Omental fat pad (tissue), 4 donors: ENCODE measurements at places on chromosomes 11 and 22. TPM values are rescaled to one million over a fixed set of nuclear protein-coding genes. Genes with fewer than 3 reads are reported as not detected.
A peak's percentile ranks its signal among the peaks of the same experiment; 100 is the strongest.

Gene FOSL1
- total RNA-seq = 10.5 TPM

- DNase-seq = no peak
These were observed 575.9 kb upstream of the ANO3 start for GRCh38 chr11:25755918-25756584.

DNA sequence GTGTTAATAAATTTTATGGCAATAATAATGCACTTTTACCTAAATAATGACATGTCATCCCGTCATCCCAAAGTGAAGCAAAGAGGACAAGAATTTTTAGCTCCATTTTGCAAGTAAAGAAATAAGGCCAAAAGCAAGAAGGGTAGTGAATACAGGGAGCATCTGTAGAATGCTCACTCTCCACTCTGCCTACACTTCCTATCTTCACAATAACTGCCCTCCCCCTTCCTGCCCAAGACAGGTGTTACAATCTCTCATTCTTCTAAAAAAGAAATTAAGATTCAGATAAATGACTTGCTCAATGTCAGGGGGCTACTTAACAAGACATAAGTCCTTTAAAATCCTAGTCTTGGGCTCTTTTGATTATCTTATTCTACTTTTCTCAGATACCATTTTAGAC lies 8.9 kb downstream of the RDX start:
- no peak for DNase-seq

- no peak for DNase-seq
These were observed 28.8 kb downstream of the TEAD1 start for GRCh38 chr11:12702999-12703453.

- DNase-seq = no peak
These were observed 17.8 kb upstream of the GRIA4 start for GRCh38 chr11:105592035-105592434.

GRCh38 chr22:45072322-45072903 lies 62.6 kb upstream of the PHF21B start:
- DNase-seq = peak; percentile 43

- no peak for DNase-seq
These were observed 670 bp downstream of the NEFH start for GRCh38 chr22:29480512-29481264.
